ENCODE measurements at places on chromosomes 11 and 22. TPM values are rescaled to one million over a fixed set of nuclear protein-coding genes. Genes with fewer than 3 reads are reported as not detected.

The APOL3 gene
- 1.4 TPM for total RNA-seq

The IFITM1 gene
- 14.3 TPM for total RNA-seq

The UPK2 gene
- total RNA-seq = not detected

The DDI1 gene
- total RNA-seq = not detected

The CREB3L1 gene
- 23.6 TPM for total RNA-seq

The SAA2 gene
- total RNA-seq = not detected

The KLHDC7B gene
- not detected for total RNA-seq

The FGF4 gene
- not detected for total RNA-seq

The TSGA10IP gene
- total RNA-seq = not detected

The TPP1 gene
- 55.4 TPM for total RNA-seq

The OR51B5 gene
- 0.21 TPM for total RNA-seq

The WNT11 gene
- total RNA-seq = not detected

The SLC43A3 gene
- 21.6 TPM for total RNA-seq

The NXPE2 gene
- 0.26 TPM for total RNA-seq

The C11orf65 gene
- 0.86 TPM for total RNA-seq

The MS4A4A gene
- not detected for total RNA-seq

The APOBEC3F gene
- total RNA-seq = 0.08 TPM

The MMP3 gene
- not detected for total RNA-seq

The EML3 gene
- total RNA-seq = 17.6 TPM

The OAF gene
- 6.3 TPM for total RNA-seq

The TIMP3 gene
- 4.0 TPM for total RNA-seq

The CNTF gene
- 3.0 TPM for total RNA-seq

The SLC25A45 gene
- 4.6 TPM for total RNA-seq

The OR6T1 gene
- not detected for total RNA-seq

The BEST1 gene
- 1.8 TPM for total RNA-seq

The SLC16A8 gene
- total RNA-seq = 0.56 TPM

The NECTIN1 gene
- 4.0 TPM for total RNA-seq

The MIEF1 gene
- 21.0 TPM for total RNA-seq

The OR4C12 gene
- not detected for total RNA-seq

The ACRV1 gene
- total RNA-seq = not detected

The IGSF22 gene
- 23.5 TPM for total RNA-seq

The DGCR6 gene
- 2.3 TPM for total RNA-seq

The MS4A14 gene
- total RNA-seq = not detected

The TMEM179B gene
- total RNA-seq = 30.9 TPM

The LDHAL6A gene
- total RNA-seq = not detected

All from myocyte (in vitro differentiated cells).